ENCODE measurements at places on chromosomes 6 and 20.

DNA sequence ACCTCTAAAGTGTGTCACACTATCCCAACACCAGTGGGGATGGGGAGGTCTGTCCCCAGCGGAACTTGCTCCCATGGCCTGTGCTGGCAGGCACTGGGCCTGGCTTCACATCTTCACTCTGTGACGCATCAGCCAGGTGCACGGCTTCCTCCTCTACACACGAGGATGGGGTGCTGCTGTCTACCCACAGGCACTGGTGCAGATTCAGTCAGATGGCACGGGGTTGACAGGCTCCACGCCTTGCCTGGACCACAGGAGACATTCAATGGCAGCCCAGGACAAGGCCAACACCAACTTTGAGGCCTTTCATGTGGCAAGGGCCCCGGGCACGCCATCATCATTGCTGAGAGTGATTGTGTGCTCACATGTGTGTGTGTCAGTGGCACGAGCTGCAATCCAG lies 92.4 kb downstream of the TMEM242 start:
- no peak for DNase-seq

- DNase-seq, result no peak
Measured at GRCh38 chr6:146795479-146796133, 196.8 kb downstream of the ADGB start.

DNA sequence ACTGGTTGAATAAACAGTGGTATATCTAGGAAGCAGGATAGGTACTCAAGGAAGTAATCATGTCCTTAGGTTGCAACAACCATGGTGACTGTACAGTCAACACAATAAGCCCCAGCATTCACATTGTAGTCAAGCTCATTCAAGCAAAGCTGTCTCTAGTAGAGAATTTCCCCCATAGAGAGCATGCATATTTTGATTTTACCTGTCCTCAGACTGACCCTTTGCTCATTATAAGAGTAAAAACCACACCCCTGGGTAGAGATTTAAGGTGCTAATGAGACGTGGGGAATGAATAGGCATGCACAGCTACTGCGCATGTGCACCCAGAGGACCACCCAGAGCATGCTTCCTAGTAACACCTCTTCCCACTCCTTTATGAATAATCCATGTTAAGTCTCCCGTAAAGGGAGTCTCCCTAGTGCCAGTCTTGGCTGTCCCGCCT lies 6.1 kb upstream of the RNF8 start:
- DNase-seq, result no peak

DNA sequence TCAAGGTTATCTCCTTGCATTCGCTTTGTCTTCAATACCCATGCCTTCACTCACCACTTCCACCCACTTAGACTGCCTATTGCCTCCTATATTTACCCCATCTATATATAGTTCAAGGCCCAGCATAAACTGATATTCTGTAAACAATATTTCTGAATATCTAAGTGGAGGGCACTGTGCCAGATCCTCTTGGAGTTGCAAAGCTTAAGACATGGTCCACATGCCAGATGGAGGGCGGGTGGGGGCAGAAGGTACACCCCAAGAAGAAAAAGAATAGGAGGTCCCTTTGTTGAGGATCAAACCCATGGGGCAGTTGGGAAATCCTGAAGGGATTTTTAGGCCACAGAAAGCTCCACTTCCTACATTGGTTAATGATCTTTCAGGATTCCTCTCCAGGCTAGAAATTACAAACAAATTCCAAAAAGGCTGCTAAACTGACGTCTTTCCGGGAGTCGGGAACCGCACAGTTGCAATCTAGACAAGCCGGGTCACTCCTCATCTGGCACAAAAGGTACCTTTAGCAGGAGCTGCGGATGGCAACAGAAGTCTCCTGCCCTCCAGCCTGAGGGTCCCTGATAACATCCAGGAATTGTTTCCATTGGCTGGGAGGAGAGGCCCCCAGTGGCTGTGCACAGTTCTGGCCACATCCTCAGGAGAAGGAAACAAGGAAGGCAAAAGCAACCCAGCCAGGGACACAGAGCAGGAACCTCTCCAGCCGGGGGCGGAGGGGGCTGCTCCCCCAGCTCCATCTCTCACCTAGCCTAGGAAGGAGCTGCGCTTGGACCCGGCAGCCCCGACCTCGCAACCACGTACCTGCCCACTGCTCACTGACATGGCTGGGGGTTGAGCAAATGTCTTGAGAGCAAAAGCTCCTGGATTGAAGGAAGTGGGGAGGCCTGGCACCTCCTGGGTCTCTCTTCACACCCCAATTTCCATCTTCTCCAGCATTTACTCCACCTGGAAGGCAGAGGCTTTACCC lies 5.9 kb upstream of the LPIN3 start:
- no peak for DNase-seq

GRCh38 chr6:127684501-127684900 lies 107.5 kb downstream of the C6orf58 start:
- DNase-seq, result no peak

DNA sequence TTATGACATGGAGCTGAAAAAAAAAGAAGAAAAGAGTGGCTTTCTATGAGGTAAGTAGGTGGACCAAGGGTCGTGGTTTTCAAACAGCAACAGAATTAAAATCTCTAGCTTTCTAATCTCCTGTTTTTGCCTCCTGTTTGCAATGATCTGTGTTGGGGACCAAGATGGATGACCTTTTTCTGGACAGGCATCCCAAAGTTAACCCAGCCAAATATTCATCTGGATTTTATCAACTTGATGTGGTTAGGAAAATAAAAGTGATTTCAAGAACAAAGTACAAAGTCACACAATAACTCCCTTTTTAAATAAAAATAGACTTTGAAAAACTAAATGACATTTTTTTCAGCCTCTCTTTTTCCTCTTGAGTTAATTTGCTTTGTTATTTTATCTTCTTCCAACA lies 282.1 kb upstream of the PRDM1 start:
- no peak for DNase-seq

DNA sequence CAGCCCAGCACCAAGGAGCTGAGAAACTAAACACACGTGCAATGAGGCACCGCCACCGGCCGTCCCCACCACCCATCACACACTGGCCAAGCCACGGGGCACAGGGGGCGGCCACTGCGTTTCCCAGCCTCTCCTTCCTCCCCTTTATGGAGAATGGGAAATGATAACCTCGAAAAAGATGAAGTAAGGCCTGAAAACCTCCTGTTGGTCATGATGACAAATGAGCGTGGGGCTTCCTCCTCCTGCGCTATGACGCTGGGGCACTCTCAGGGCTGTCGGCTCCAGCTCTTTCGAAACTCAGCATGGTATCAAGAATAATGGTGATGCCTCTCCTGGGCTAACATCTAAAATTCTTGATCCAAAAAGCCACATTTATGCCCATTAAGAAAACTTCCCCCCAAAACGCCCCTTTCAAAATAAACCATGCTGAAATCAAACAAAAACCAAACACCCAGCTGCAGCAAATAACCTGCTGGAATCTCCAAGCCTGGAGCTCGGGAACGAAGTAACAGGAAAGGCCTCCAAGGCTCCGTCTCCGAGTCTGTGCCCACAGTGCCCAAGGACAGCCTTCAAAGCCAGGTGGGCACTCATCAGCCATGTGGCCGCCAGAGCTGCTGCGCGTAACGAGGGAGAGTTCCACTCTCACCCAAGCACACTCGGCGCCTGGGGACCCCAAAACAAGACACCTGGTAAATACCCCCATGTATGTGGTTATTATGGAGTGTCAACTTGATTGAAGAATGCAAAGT lies 50.0 kb downstream of the TAF4 start:
- no peak for DNase-seq

DNA sequence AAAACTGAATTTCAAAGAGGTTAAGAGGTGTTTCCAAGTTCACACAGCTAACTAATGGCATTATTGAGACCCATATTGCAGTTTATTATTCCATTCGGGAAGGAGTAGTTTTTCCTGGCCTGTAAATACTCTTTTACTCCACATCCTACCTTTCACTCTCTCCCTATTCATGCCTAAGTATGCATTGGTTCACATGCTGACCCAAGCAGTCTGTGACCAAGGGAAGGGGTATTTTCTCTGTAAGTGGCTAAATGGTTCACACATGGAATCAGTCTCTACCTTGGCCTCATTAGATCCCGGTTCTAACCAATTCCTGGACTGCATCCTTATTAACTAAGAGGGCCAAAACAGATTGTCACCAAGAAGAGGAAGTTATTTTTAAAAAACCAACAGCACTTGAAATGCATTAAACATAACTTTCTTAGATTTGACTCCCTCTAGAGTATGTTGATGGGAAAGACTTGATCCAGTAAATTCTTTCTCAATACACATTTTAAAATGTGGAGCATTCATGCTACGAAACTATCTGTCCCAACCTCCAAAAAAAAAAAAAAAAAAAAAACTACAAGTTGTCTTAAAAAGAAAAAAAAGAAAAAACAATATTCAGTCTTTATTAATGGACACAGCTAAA lies 17.8 kb upstream of the RSPO3 start:
- DNase-seq, result no peak

DNA sequence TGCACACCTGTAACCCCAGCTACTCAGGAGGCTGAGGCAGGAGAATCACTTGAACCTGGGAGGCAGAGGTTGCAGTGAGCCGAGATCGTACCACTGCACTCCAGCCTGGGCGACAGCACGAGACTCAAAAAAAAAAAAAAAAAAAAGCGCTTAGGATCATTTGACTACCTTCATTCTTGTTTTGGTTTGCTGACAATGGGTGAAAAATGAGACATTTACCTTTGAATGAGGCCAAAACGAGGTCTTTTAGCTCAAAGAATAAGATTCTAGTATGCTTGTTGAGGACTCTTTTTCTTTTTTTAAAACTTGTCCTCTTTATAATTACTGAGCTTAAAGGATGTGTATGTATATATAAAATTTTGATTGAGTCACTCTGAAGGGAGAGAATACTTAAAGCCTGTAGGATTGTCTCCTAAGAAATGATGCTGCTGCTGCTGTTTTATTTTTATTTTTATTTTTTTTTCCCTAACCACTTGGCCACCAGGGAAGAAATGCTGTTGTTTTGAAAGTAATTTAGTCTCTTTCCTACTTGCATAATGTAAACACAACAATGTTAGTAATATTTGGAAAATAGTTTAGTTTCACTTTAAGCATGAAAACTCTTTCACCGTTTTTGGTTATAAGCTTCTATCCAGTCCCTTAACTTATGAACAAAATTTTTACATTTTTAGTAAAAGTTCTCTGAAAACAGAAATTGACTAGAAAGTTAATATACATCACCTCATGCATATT lies 7.9 kb downstream of the UBR2 start:
- no peak for DNase-seq

DNA sequence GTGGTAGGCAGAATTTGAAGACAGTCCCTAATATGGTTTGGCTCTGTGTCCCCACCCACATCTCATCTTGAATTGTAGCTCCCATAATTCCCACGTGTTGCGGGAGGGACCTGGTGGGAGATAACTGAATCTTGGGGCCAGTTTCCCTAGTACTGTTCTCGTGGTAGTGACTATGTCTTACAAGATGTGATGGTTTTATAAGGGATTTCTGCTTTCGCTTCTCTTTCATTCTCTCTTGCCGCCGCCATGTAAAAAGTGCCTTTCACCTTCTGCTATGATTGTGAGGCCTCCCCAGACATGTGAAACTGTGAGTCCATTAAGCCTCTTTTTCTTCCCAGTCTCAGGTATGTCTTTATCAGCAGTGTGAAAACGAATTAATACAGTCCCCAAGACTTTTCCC lies 103.4 kb downstream of the PDE10A start:
- no peak for DNase-seq

- DNase-seq, result no peak
Measured at GRCh38 chr20:58492074-58492718, 23.0 kb downstream of the APCDD1L start.

- DNase-seq, result no peak
Measured at GRCh38 chr20:25697132-25697446, 436 bp upstream of the ZNF337 start.

DNA sequence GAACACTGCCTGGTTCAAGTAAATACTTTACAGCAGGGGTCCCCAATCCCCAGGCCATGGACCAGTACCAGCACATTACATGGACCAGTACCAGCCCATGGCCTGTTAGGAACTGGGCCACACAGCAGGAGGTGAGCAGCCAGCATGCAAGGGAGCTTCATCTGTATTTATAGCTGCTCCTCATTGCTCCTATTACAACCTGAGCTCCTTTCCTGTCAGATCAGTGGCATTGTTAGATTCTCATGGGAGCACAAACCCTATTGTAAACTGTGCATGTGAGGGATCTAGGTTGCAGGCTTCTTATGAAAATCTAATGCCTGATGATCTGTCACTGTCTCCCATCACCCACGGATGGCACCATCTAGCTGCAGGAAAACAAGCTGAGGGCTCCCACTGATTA lies 12.0 kb upstream of the RBPJL start:
- no peak for DNase-seq

- DNase-seq, result no peak
Measured at GRCh38 chr6:129215246-129215645, 332.3 kb downstream of the LAMA2 start.

Data from stimulated activated CD8-positive, alpha-beta memory T cell treated with anti-CD3 and anti-CD28 coated beads, Interleukin-12 subunit alpha, Interleukin-12 subunit beta, amount 100 ng/mL, for 1 hour (primary cell).